NCI-H1930 (cell line): ENCODE measurements at places on chromosomes 2 and 18.

DNA sequence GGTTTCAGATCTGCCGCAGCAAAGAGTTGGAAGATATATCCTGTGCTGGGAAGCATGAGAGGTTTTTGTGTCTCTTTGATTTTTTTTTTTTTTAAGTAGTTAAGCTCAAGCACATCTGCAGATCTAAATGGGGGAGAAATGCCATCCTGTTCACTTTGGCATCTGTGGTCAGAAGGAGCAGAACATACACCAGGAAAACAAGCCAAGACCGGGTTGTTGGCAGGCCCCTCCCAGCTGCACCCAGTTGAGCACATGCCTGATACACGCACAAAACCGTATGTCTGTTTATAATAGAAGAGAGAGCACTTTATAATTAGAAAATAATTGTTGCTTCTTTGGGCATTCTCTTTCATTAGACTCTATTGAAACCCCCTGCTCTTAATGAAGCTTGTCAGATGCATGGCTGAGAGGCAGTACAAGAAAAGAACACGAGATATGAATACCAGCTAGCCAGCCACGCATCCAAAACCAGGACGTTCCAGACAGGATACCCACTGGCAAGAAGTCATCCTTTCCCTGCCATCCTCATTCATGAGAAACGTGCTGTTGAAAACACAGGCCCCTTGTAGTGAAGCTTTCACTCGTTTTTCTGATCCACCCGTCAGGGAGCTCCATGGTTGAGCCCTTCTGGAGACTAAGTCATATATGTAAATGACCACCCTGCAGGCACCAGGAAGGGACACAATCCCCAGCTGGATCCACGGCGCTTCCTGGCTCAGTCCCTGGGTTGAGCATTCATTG lies 152.2 kb downstream of the ALPK2 start:
- DNase-seq = no peak

GRCh38 chr2:138742441-138743057 lies 37.6 kb downstream of the NXPH2 start:
- peak; percentile 6 for DNase-seq

- no peak for DNase-seq
These were observed 16.5 kb upstream of the CERS6 start for GRCh38 chr2:168439536-168439935.

- no peak for DNase-seq
These were observed 9.1 kb downstream of the ALPI start for GRCh38 chr2:232465061-232465460.

- no peak for DNase-seq
These were observed 174.2 kb upstream of the RBMS1 start for GRCh38 chr2:160667811-160668210.

- DNase-seq = no peak
These were observed 98.2 kb upstream of the CTDP1 start for GRCh38 chr18:79581406-79581805.
